Upper lobe of left lung (tissue), 6 donors: ENCODE measurements at places on chromosomes 7 and 10. TPM values are rescaled to one million over a fixed set of nuclear protein-coding genes. Genes with fewer than 3 reads are reported as not detected.

GRCh38 chr10:90125456-90126255, 424.3 kb downstream of the KIF20B start:
- DNase-seq = no peak

DNA sequence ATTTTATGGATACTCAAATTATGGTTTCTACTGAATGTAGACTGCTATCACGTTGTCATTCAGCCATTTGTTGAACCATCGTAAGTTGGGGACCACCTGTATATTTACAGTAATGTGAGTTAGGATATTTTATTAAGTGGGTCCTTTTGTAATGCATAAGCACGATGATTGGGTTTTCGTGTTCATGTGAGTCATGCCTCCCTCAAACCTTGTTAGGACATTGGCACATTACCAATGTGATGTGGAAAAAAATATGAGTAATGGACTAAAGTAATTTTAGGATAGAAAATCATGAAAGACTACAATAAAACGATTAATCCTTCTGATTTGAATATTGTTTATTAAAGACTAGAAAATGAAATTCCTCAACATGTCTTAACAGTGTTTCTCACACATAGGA, 8.7 kb downstream of the SMC3 start:
- no peak for DNase-seq

DNA sequence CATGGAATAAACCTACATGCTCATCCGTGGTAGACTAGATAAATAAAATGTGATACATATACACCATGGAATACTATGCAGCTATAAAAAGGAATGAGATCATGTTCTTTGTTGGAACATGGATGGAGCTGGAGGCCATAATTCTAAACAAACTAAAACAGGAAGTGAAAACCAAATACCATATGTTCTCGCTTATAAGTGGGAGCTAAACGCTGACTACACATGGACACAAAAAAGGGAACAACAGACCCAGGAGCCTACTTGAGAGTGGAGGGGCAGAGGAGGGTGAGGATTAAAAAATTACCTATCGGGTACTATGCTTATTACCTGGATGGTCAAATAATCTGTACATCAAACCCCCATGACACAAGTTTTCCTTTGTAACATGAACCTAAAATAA, 68.7 kb upstream of the SEC61G start:
- no peak for DNase-seq

GRCh38 chr7:134845461-134845860, 66.0 kb downstream of the CALD1 start:
- DNase-seq = no peak

GRCh38 chr7:35257251-35258124, 3.6 kb upstream of the TBX20 start:
- DNase-seq = peak; percentile 72

DNA sequence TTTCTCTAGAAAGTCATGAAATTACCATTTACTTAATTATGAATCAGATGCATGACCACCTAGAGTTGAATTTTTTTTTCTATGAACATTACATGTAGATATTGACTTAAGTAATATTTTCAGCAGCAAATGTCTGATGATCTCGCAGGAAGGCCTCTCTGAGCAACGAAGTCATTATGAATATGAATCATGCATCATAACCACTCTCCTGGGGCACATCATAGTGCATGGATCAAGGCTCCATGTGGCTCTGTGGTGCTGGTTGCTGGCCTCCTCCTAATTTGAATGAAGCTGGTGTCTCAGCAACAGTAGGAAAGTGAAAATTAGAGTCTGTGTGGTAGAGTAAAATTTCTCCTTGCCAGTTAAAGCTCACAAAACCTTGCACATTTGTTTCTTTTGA, 121.4 kb upstream of the INHBA start:
- DNase-seq = no peak

DNA sequence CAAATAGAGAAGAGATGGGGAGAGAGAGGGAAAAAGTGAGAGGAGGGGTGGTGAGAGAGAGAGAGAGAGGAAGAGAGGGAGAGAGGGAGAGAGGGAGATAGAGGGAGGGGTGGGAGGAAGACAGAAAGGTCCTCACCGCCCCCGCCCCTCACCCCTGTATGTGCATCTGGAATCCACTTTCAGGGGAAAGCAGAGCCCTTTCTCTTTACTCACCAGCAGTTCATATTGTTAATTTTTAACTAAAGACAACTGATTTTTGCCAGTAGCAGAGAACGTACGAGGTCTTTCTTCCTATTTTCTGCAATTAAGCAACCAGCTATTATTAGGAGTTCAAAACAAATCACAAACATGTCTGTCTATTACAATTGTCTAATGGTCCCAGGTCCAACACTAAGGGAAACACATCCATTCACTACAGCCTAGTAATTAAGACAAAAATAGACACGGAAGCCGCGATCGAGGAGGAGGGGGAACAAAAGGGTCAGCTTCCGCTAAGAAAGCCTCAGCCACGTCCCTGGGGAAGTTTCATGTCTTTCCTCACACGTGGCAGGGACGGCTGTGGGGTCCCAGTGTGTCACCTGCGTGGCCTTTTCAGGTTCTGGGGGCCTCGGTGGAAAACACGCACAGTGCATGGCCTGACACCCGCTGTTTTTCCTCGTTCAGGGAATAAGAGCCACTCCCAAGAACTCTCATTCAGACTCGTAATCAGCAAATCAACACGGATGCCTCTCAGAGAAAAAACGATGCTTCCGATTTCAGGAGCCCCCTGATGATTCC, 572.0 kb downstream of the PTPRN2 start:
- DNase-seq = peak; percentile 18

- DNase-seq = no peak
Observed at GRCh38 chr7:131188367-131189339, 139.0 kb upstream of the MKLN1 start.

The HMX2 gene
- not detected for total RNA-seq

The TMEM273 gene
- total RNA-seq = 52.3 TPM
